ENCODE measurements at places on chromosomes 5 and 9.

DNA sequence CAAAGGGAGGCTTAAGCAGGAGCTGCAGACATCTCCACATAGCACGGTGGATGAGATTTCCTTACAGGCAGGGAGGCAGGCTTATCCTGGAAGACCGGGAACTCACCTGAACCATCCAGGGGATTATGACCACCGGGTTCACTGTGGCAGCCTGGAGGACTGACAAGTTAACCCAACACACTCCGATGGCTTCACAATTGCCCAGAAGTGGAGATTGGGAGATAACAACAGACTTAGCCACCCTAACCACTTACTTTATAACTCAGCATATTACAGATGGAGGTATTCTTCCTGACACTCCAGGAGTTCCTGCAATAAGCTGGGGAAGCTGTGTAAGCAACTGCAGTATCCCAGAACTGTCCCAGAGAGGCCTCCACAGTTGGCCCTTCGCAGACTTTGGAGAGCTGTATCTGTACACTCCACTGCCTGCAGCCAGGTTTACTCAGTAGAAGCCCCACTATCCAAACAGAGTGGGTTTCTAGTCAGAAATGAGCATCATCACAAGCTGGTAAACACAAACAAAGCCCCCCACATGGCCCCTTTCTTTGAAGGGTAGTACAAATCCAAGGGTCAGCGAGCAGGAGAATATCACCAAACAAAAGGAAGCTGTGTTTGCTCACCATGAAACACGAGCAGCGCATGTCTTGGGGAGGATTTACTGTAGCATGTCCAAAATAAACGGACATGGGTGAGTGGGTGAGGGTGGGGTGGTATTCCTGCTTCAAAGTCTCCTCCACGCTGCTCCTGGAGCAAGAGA is 462.2 kb downstream of the RASEF start:
- DNase-seq: no peak

DNA sequence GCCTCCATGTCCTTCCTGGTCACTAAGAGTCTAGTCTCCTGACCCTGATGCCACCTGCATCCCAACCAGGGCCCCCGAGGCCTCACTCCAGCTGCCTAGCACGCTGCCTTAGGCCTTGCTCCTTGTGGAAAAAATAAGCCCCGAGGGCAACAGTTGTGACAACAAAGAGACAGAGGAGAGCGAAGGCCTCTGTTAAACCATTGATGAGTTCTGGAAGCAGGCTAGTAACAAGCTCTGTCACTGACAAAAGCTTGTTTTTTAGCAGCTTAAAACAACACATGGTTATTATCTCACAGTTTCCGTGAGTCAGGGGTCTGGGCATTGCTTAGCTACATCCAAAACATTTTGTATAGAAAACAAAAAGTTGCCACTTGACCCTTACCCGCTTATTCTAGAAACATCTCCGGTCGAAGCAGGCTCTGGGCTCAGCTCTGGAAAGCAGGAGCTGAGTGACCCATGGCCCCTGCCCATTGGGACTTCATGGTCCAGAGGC is 48.2 kb upstream of the TBC1D2 start:
- DNase-seq: no peak

- DNase-seq: no peak
Observed at GRCh38 chr5:109406719-109407118, 3.1 kb downstream of the PJA2 start.

- DNase-seq: no peak
Observed at GRCh38 chr9:114035845-114036801, 42.0 kb downstream of the AMBP start.

DNA sequence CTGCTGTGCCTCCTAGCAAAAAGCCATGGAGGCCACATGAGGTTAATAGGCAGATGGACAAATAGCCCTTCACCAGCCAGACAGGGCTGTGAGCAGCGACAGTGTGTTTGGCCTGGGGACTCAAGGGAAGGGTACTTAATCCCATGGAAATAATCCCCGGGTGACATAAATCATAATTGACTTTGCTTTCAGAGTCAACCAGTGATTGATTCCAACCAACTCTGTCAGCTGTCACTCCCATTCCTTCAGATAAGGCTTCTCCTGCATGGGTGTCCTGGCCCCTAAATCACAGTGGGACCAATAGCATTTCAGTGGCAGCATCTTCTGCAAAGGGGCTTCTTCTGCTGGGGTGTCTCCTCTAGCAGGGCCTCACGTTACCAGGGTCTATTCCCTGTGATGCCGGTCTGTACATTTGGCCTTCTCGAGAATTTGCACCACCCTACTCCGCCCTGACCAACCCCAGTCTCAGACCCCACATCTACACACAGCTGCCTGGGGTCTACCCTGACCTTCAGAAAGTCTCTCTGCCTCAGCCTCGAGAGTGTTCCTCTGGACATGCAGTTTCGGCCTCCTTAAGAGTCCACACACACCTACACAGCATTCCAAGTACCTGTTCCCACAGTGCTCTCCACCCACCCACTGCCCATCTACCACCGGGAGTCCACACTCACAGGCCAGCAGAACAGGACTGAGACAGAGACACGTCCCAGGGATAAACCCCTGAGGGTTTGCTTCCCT is 3.7 kb downstream of the CLTB start:
- DNase-seq: peak; percentile 33

DNA sequence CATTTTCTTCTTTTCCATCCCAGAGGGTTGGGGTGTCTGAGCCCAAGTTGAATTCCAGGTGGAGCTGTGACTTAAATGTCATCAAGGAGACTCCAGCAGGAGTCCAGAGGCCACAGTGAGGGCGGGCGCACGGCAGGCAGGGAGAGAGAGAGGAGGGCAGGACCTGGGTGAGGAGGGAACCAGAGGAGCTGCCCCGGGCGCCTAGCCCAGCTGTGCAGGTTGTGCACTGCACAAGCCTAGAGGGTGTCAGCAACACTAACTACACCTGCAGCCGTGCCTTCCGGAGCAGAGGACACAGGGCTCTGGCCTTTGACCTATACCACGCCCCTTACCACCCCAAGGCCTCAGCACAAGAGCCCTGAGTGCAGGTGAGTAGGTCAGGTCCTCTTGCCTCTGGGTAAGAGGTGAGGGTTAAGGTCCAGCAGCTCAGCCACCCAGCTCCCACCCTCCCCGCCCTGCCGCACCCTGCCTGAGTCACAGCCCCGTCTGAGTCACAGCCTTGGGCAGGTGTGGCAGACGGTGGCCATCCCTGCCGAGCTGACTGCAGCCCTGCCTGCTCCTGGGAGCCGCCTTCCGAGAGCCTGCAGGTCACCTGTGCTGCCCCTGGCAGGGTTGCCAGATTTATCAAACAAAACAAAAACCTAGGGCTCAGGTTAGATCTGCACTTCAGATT is 6.4 kb upstream of the AGPAT2 start:
- peak; percentile 91 for DNase-seq

GRCh38 chr5:2176581-2176980 is 293.9 kb upstream of the IRX4 start:
- no peak for DNase-seq

DNA sequence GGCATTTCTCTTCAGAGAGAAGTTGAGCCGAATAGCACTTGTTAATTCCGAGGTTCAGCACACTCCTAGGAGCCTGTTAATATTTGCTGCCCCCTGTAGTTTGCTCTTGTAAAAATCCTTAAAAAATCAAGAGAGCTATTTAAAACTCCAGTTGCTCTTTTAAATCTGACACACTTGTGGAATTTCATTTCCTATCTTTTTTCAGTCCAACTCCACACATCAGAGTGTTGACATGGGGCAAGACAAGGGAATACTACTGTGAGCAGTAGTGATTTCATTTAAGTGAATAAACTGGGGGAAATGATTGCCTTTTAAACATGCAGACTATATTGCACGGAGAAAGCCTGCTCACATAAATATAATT is 1096.3 kb upstream of the DMAC1 start:
- DNase-seq: peak; percentile 52

DNA sequence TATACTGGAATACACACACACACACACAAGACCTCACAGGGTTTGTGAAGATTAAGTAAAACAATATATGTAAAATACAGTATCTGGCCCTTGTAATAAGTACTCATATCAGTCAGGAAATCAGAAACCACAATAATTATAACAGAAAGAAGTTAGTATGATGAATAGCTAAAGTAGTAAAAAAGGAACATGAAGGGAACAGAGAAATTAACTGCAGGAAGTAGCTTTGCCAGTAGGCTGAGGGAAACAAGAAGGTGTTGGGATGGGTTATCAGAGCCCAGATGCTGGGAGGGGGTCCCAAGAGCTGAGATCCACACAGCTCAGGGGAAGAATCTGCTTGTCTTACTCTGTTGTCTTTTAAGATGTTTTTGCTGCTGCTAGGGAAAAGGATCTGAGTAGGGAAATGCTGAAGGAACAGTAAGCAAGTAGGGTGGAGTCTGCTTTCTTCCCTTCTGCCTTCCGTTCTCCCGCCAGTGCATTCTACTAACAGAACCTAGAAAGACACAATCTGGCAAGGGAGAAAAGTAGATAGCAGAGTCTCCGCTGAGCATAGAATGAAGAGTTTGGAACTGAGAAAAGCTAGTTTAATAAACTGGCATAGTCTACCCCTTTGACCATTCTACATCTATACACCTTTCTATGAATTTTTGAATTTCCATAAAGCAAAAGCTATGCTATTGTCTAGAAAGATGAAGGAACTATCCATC is 55.3 kb upstream of the ALDH1A1 start:
- no peak for DNase-seq

GRCh38 chr5:11941566-11941965 is 37.3 kb upstream of the CTNND2 start:
- peak; percentile 58 for DNase-seq

GRCh38 chr9:880725-881124 is 39.2 kb downstream of the DMRT1 start:
- DNase-seq: no peak

DNA sequence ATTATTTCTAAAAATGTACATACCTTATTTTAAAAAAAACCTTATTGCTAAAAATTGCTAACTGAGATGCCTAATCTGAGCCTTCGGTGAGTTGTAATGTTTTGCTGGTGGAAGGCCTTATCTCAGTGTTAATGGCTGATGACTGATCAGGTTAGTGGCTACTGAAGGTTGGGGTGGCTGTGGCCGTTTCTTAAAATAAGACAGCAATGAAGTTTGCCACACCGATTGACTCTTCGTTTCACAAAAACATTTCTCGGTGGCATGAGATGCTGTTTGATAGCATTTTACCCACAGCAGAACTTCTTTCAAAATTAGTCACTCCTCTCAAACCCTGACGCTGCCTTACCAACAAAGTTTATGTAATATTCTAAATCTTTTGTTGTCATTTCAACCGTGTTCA is 14.7 kb downstream of the CENPK start:
- DNase-seq: no peak

All from epithelial cell of esophagus (primary cell).